ENCODE measurements at places on chromosomes 7 and 10.

DNA sequence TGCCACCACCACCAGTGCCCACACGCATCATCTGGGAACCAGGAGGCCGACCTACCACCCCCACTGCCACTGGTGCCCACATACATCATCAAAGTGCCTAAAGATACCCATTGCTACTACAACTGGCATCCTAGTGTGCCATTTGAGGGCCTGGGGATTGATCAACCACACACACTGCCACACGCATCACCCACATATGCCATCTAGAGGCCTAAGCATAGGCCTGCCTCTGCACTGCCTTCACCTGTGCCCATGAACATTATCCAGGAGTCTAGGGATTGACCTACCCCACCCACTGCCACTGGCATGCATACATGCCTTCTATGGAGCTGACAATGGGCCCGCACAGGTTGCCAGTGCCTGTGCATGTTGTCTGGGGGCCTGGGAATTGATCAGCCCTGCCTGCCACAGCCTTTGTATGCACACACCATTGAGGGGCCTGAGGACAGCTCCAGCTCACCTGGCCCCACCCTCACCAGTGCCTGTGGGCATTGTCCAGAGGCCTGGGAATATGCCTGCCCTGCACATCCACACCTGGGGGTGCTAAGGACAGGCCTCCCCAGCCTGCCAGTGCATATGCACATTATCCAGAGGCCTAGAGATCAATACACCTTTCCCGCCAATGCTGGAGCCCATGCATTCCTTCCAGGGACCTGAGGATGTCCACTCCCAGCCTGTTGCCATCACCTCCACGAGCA, 64.3 kb upstream of the TRIL start:
- no peak for DNase-seq

GRCh38 chr7:81956520-81956919, 186.7 kb upstream of the HGF start:
- no peak for DNase-seq

GRCh38 chr10:84333864-84334451, 5.6 kb downstream of the CCSER2 start:
- peak; percentile 52 for DNase-seq

DNA sequence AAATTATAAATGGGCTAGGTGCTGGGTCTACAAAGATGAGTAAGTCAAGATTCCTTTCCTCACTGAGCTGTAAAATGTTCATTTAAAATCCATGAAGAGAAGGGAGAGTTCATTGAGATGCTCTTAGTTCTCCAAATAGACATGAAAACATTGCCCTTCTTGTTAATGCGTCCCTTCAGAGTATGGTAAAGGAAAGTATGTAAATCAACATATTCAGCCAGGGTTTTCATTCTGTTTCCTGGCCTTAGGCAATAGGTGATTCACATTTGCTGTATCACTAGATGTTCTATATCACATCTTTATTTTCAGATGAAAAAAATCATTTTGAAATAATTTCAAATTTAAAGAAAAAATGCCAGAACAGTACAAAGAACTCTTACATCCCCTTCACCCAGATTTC, 5.4 kb downstream of the ANKIB1 start:
- no peak for DNase-seq

DNA sequence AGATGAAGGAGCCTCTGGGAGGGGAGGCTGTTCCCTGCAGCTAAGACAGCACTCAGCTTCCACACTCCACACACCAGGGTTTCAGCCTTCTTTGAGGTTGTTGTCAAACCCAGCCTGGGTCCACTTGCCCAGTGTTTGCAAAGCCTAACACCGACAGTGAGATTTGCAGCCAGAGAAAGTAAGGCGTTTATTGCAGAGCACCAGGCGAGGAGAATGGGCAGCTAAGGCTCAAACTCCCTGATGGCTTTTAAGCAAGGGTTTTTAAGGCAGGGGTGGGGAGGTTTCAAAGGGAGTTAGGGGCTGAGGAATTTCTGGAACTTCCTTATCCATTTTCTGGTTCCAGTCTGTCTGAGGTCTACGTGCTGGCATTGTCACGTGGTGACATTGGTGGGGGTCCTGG, 4.7 kb upstream of the ZNF775 start:
- no peak for DNase-seq

- no peak for DNase-seq
Observed at GRCh38 chr7:85125176-85125575, 61.7 kb downstream of the SEMA3D start.

DNA sequence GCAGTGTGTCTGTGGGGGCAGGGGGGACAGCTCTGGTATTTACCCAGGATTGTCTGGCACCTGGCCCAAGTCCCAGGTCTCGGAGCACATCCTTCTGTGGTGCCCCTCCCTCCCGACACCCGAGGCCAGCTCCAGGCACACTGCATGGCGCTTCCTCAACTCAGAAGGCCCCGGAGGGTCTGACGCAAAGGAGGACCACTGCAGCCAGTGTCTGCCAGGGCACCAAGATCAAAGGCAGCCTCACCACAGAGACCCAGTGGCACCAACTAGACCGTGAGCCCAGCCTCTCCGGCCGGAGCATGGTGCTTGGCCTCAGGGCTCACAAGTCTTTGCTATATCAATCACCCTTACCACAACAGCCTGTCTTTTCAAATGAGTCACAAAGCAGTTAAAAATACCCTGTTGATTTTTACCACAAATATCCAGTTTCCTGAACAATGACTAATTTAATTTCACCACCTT, 99.3 kb upstream of the DDC start:
- no peak for DNase-seq

DNA sequence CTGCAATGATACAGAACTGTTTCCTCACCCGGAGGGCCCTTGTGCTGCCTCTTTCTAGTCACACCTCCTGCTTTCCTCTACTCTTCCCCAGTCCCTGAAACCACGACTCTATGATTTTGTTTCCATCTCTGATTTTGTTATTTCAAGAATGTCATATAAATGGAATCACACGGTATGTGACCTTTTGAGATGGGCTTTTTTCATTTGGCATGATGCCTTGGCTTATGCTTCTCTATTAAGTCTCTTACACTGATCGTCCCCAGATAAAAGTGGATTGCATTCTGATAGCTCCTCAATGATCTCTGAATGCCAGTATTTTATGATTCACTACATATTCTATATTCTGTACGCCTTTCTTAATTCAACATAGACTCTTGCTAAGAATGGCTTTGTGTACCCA, 78.2 kb downstream of the GALNT11 start:
- DNase-seq = no peak

DNA sequence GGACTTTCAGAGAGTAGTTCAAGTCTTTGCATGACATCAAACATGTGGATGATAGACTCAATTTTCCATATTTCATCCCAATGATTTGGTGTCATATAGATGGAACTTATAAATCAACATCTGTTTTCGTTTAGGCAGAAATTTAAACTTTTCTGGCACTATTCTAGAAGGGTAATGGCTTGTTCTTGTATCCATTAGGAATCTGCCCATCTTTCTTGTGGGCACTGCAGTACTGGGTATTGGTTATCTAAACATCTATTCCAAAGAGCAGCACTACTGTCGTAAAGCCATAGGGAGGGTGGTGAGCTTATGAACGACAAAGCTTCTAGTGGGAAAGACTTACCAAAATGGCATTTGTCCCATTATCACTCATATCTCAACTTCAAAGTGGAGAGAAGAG, 273.5 kb downstream of the TWIST1 start:
- DNase-seq = no peak

GRCh38 chr10:76245951-76246495, 814.6 kb downstream of the LRMDA start:
- no peak for DNase-seq

DNA sequence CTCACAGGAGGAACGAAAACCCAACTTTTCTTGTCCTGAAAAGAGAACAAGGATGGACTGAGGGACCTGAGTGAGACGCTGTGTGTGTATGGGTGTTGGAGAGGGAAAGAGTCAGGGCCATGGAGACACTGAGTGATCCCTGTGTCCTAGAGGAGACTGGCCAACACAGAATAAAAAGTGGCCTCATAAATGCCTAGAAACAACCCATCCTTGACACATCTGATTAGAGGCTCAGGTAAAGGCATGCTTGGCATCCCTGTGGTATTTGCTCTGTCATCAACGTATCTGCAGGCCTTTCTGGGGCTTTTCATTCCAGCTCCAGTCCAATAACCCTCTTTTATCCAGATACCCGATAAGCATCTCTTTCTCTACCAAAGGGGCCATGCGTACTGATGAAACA, 86.3 kb downstream of the FGFR2 start:
- no peak for DNase-seq

DNA sequence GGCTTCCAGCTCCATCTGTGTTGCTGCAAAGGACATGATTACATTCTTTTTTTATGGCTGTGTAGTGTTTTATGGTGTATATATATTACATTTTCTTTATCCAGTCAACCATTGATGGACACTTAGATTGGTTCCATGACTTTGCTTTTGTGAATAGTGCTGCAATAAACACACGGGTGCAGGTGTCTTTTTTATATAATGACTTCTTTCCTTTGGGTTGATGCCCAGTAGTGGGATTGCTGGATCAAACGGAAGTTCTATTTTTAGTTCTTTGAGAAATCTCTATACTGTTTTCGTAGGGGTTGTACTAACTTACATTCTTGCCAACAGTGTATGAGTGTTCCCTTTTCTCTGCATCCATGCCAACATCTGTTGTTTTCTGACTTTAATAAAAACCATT, 189.7 kb downstream of the ACTR3B start:
- no peak for DNase-seq

DNA sequence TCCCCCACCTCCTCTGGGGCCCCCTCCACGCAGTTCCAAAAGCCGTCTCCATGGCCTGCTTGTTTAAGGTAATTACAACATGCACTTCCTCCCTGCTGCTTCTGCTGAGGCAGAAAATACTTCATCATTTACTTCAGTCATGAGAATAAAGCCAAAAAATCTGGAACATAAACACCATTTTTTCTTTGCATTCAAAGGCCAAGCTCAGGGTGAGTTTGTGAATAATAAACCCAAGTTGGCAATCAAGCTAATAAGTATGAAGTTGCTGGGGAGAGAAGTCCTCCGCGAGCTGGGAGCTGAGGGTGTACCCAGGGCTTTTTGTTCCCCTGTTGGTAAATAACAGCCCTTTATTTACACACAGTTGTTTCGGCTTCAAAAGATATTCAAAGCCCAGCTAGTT, 70.5 kb downstream of the FAM204A start:
- DNase-seq = no peak

- DNase-seq = no peak
Observed at GRCh38 chr10:102148275-102148674, 3.9 kb upstream of the NOLC1 start.

GRCh38 chr7:143305423-143306070, 10.4 kb upstream of the CLCN1 start:
- peak; percentile 71 for DNase-seq

DNA sequence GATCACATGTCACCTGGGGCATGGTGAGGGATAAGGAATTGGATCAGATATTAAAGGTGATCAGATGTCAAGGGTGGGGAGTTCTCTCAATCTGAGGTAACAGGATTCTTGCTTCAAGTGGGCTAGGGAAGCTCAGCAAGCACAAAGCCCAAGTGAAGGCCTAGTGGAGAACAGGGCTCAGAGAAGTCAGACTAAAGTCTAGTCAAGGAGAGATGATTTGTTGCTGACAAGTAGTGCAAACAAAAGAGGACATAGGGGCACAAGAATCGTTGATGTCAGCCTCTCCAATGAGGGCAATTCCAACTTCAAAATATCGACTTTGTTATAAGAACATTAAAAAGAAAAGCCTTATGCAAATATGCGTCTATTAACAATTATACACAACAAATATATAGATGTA, 852.8 kb upstream of the CELF2 start:
- DNase-seq = no peak

GRCh38 chr10:96646301-96646700, 59.5 kb upstream of the TM9SF3 start:
- no peak for DNase-seq

GRCh38 chr10:126496771-126497545, 108.7 kb upstream of the ADAM12 start:
- no peak for DNase-seq

DNA sequence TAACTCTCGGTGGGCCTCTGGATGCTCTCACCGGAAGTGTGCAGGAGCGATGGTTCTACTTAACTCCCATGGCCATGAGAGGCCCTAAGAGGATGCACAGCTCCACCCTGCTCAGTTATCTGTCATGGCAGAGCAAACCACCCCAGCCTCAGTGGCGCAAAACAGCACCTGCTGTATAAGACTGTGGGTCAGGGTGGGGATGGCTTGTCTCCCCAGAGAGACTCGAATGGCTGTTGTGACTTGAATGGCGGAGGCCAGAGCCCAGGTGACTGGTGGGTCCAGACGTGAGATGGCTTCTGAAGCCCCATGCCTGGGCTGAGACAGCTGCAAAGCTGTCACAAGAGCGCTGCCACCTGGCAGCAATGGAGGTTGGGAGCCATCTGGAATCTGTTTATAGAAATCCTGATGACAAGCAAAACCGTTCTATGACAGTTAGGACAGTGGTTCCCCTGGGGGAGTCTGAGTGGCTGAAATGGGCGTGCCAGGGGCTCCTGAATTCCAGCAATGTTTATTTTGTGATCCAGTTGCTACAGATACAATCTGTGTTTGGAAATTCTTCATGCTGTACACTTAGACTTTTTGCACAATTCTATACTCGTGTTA, 490.5 kb downstream of the TCERG1L start:
- DNase-seq = no peak

DNA sequence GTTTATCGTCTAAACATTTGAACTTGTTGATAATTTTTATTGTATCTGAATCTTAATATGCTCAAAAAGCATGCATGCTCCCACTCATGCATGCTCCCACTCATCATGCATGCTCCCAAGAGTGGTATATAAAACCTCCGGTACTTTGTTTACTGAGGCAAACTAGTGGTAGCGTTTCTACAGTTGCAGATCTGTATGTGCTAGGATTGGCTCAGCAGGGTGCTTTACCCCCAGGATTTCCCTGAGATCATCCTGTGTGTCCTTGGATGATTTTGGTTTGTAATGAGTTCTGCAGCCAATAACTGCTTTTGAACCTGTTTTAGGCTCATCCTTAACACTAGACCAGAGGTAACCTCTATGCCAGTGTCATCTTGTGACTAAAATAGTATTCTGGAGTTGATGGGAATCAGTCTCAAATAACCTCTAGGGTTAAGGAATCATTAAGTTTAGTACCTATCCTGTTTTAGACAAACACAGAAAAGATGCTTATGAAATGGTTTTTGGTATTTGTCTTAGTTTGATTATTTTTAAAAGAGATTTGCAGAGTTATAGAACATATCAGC, 40.4 kb downstream of the PHTF2 start:
- no peak for DNase-seq

- DNase-seq = no peak
Observed at GRCh38 chr7:55163733-55164132, 144.9 kb downstream of the EGFR start.

GRCh38 chr7:139645572-139646523, 122.4 kb downstream of the CLEC2L start:
- peak; percentile 80 for DNase-seq

GRCh38 chr10:30637881-30638467, 8.4 kb upstream of the LYZL2 start:
- no peak for DNase-seq

DNA sequence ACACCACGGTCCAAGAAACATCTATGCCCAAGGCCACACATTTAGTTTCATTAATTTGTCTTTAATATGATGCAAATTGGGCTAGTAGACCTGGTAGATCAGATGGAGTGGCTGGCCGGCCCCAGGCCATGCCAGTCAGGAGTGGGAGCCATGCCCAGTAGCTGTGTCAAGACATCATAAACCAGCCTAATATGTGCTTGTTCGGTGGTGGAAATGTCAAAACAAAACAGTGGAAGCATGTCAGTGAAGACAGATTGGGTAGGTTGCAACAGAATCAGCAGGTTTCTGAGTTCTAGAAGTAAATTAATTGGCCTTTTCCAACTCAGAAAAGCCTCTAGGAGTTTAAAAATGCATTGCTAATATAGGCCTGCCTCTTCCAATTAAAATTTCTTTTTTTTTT, 124.7 kb downstream of the NRP1 start:
- DNase-seq = no peak

- DNase-seq = no peak
Observed at GRCh38 chr7:65325793-65326432, 47.7 kb upstream of the ZNF92 start.
